ENCODE measurements at places on chromosomes 6 and 20.

DNA sequence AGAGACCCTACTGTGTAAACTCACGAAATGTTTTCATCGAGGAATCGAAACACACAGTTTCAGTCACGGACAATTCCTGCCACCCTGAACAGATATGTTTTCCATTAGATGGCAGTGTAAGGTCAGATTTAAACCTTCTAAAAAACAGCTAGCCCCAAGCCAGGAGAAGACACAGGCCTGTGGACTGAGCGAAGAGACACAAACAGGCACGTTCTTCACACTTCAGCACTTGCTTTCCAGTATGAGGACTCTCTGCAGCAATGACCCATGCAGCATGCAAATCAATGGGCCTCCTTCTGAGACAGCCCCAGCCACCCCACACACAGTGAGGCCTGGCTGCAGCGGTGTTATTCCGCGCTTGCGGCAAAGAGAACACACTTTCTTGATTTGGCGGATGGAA is 31.9 kb downstream of the HUS1B start:
- peak overlapping the region; percentile 52 for H3K27ac ChIP-seq
- peak overlapping the region; percentile 16 for H3K4me3 ChIP-seq
- no peaks in the 10 kb centered on the region for H3K36me3 ChIP-seq
- no peaks in the 10 kb centered on the region for H3K27me3 ChIP-seq
- H3K4me1 ChIP-seq, result peaks cover 16% of the 10 kb centered on the region

DNA sequence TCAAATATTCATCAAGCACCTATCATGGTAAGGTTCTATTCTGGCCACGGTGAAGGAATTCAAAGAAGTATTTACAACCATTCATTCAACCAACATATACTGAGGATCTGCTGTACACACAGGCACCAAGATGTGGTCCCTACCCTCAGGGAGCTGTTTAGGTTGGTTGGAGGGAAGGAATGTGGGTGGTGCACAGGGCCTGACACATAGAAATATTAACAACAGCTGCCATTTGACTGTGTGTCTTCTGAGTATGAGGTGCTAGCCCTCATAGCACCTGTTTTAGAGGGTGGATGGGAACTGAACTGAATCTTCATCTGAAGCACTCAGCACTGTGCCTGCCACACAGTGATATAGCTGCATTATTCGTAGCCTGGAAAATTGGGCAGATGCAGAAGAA is 7.3 kb downstream of the SNPH start:
- peaks cover 7% of the 10 kb centered on the region for H3K4me1 ChIP-seq
- H3K36me3 ChIP-seq, result no peaks in the 10 kb centered on the region

GRCh38 chr6:132300323-132300949 is 100.8 kb downstream of the MOXD1 start:
- no peak for DNase-seq
- H3K4me1 ChIP-seq, result no peaks in the 10 kb centered on the region
- H3K27ac ChIP-seq, result no peak overlapping the region
- no peak overlapping the region for H3K4me3 ChIP-seq
- H3K27me3 ChIP-seq, result no peaks in the 10 kb centered on the region
- no peaks in the 10 kb centered on the region for H3K36me3 ChIP-seq

- DNase-seq, result no peak
- no peaks in the 10 kb centered on the region for H3K4me1 ChIP-seq
- H3K27me3 ChIP-seq, result no peaks in the 10 kb centered on the region
- no peak overlapping the region for H3K27ac ChIP-seq
These were observed 46.2 kb downstream of the SLC22A23 start for GRCh38 chr6:3410385-3411360.

DNA sequence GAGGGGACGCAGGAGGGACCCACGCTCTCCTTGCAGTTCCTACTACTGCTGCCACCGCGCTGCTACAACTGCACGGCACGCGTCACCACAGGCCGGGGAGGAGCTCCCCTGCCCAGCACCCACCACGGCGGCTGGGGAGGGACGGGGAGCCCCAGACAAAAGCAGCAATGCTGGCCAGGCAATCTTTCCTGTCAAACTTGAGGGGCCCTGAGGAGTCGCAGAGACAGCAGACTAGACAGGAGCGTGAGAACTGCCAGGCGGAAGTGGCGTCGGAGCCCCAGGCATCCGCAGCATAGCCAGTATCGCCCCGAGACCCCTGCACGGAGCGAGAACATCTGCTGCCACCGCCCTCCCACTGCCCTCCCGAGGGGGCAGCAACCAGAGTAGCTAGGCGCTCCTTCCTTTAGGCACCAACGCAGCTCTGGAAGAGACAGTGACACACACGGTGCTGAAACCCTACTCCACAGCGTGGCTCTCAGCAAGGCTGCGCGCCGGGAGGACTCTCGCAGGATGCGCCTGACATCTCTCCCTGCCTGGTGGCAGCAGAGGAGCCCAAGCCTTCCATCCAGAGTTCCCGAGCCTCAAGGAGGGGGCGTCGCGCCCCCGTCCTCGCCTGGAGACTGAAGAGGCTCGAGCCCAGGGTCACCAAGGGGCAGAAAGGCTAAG is 2.2 kb downstream of the TAF4 start:
- H3K4me3 ChIP-seq, result peak overlapping the region; percentile 54
- no peak for DNase-seq
- H3K4me1 ChIP-seq, result peaks cover 49% of the 10 kb centered on the region
- H3K36me3 ChIP-seq, result no peaks in the 10 kb centered on the region
- H3K27me3 ChIP-seq, result no peaks in the 10 kb centered on the region
- no peak overlapping the region for H3K27ac ChIP-seq

- no peaks in the 10 kb centered on the region for H3K4me1 ChIP-seq
- no peaks in the 10 kb centered on the region for H3K36me3 ChIP-seq
- no peaks in the 10 kb centered on the region for H3K27me3 ChIP-seq
These were observed 288.4 kb downstream of the CLIC5 start for GRCh38 chr6:45727228-45727627.

DNA sequence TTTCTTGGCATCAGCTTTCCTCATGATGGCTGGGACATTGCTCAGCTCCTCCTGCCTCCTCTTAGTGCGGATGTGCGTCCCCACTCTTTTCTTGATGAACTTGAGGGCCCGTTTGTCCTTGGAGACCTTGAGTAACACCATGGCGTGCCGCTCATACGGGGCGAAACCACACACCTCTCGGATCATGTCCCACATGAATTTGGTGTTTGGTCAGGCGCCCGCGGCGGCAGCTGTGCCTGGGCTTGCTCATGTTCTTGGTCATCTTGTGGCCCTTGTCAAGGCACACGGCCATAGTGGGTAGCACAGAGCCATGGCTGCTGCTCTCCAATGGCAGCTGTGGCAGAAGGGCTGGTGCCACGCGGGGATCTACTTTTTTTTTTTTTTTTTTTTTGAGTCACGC is 2.6 kb downstream of the ERGIC3 start:
- no peak for DNase-seq
- no peak overlapping the region for H3K27ac ChIP-seq
- peaks cover 25% of the 10 kb centered on the region for H3K36me3 ChIP-seq
- H3K27me3 ChIP-seq, result no peaks in the 10 kb centered on the region
- peaks cover 16% of the 10 kb centered on the region for H3K4me1 ChIP-seq
- no peak overlapping the region for H3K4me3 ChIP-seq

DNA sequence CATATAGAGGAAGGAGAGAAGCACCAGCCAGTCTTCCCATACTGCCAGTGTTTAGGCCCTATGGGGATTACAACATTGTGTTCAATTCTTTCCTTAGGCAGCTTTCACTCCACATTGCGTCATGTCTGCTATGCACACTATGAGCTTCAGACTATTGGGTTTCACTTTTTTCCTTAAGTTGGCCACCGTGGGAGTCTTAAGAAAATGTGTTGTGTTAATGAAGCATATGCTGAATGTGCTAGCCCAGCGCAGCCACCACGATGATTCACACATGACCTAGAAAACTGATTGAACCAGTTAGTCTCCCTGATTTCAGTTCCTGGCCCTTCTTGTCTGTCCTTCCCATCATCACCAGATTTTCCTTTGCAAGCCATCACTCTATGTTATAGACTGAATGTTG is 21.5 kb downstream of the TUBB2B start:
- H3K27ac ChIP-seq, result no peak overlapping the region
- H3K36me3 ChIP-seq, result no peaks in the 10 kb centered on the region
- no peak overlapping the region for H3K4me3 ChIP-seq
- no peaks in the 10 kb centered on the region for H3K27me3 ChIP-seq
- H3K4me1 ChIP-seq, result peaks cover 24% of the 10 kb centered on the region

DNA sequence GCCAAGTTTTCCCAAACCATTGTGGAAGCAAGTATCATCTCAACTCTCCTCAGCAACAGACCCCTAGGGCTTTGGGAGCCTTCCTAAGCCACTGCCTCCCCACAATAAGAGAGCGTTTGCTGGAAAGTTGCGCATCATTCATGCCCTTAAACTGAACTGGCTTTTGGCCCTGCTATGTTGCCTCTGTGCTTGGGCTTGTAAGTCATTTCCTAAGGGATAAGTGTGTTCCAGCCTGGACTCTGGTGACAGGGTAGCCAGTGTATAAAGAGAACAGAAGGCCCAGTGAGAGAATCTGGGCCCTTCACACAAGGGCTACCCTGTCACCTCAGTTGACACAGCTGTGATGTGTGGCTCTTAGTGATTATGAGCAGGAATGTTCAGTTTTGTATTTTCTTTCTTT is 77.8 kb downstream of the COL9A1 start:
- no peak overlapping the region for H3K4me3 ChIP-seq
- H3K36me3 ChIP-seq, result no peaks in the 10 kb centered on the region
- H3K4me1 ChIP-seq, result peaks cover 13% of the 10 kb centered on the region
- no peaks in the 10 kb centered on the region for H3K27me3 ChIP-seq

DNA sequence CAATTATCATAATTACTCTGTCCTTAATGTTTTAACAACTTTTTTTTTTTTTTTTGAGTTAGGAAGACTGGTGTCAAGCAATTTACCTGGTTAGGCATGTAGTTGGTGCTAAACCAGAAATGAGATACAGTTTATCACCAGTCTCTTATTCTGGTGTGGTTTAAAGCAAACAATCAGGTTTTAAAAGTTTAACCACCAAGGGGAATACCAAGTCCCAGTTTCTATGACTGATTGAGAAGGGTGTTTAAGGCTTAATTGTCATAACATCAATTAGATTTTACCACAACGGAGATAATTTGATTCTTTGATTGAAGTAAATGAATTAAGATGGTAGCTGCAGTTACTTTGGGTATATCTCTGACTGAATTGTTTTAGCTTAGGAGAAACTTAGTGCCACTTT is 197.8 kb downstream of the TFAP2B start:
- no peaks in the 10 kb centered on the region for H3K36me3 ChIP-seq
- H3K27ac ChIP-seq, result no peak overlapping the region
- H3K4me1 ChIP-seq, result no peaks in the 10 kb centered on the region
- DNase-seq, result no peak

GRCh38 chr6:90303039-90303438 is 6.4 kb upstream of the BACH2 start:
- H3K36me3 ChIP-seq, result no peaks in the 10 kb centered on the region
- no peak overlapping the region for H3K27ac ChIP-seq
- H3K4me3 ChIP-seq, result no peak overlapping the region
- DNase-seq, result no peak

DNA sequence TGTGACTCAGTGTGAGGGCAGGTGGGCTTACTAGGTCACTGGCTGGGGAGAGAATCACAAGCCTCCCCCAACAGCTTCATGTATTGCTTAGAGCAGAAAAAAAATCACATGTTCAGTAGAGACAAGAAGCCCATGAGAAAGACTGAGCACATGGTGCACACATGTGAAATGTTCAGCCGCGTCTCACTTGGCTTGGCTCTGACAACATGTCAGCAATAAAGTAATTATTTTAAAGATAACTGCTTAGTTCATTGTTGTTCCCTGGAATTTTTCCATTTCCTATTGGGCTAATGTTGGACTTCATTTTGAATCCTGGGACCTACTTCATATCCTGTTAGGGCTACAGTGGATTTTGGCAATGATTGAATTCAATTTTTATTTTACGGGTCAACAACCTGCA is 222.6 kb downstream of the C6orf118 start:
- H3K4me1 ChIP-seq, result no peaks in the 10 kb centered on the region
- no peak overlapping the region for H3K4me3 ChIP-seq
- DNase-seq, result no peak
- no peak overlapping the region for H3K27ac ChIP-seq
- H3K27me3 ChIP-seq, result no peaks in the 10 kb centered on the region
- no peaks in the 10 kb centered on the region for H3K36me3 ChIP-seq

GRCh38 chr6:145155411-145155810 is 579.9 kb downstream of the EPM2A start:
- H3K27me3 ChIP-seq, result no peaks in the 10 kb centered on the region
- no peaks in the 10 kb centered on the region for H3K36me3 ChIP-seq
- no peak for DNase-seq
- no peak overlapping the region for H3K4me3 ChIP-seq

DNA sequence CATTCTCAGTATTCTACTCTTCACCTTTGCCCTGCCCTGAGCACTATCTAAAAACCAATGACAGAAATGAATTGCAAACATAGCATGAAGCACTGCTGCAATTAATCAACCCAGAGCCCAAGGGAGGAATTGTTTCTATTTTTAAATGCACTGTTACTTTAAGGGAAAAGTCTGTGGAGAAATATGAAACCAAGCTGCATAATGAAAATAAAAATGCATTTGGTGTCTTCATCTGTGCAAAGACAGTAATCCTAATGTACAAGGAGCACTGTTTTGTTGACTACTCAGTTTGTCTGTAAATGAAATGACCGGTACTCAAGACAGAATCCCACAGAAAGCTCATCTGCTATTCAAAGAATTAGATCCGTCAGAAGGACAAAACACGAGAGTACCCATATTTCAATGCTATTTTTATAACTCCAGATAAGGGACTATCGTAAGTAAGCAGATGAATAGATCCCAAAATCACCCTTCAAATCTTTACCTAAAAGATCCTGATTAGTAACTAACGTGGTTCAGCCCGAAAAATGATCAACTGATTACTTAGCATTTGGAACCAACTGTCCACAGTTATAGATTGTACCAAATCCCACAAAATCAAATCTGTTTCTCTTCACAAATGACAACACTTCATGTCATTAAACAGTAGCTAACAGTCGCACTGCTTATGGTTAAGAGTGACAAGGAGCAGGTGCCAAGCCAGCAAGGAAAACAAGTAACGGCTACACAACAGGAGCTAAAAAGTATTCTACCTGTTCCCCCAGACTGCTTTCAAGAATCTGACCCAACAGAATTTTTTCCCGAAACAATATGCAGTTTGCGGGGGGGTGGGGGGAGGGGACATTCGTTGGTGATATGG is 2.4 kb downstream of the KIF13A start:
- H3K4me1 ChIP-seq, result peaks cover 50% of the 10 kb centered on the region
- H3K36me3 ChIP-seq, result no peaks in the 10 kb centered on the region
- no peak for DNase-seq
- H3K27me3 ChIP-seq, result no peaks in the 10 kb centered on the region
- peak overlapping the region; percentile 3 for H3K27ac ChIP-seq

- H3K36me3 ChIP-seq, result peaks cover 10% of the 10 kb centered on the region
- H3K4me1 ChIP-seq, result peaks cover 56% of the 10 kb centered on the region
- DNase-seq, result no peak
- peak overlapping the region; percentile 94 for H3K27ac ChIP-seq
- H3K27me3 ChIP-seq, result no peaks in the 10 kb centered on the region
- H3K4me3 ChIP-seq, result peak overlapping the region; percentile 46
These were observed 1.2 kb upstream of the RBM38 start for GRCh38 chr20:57389695-57390603.

DNA sequence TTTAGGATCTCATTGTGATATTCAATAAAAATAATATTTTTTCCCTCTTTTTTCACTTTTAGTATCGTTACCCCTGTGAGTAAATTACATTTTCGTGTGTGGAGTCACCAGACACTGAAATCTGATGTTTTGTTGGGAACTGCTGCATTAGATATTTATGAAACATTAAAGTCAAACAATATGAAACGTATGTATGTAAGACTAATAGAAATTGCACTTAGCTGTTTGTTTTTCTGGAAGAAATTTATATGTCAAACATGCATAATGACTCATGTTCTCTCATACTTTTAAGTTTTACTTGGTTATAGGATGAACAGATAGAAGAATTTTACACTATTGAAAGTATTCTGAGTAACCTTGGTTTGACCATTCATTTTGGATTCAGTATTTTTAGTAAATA is 49.4 kb downstream of the ITCH start:
- no peak overlapping the region for H3K27ac ChIP-seq
- peaks cover 4% of the 10 kb centered on the region for H3K36me3 ChIP-seq

- no peaks in the 10 kb centered on the region for H3K36me3 ChIP-seq
- H3K4me3 ChIP-seq, result peak overlapping the region; percentile 94
- H3K27ac ChIP-seq, result peak overlapping the region; percentile 93
These were observed 717 bp downstream of the MRPL14 start for GRCh38 chr6:44126320-44127149.
